ENCODE measurements at places on chromosomes 7 and 10.

DNA sequence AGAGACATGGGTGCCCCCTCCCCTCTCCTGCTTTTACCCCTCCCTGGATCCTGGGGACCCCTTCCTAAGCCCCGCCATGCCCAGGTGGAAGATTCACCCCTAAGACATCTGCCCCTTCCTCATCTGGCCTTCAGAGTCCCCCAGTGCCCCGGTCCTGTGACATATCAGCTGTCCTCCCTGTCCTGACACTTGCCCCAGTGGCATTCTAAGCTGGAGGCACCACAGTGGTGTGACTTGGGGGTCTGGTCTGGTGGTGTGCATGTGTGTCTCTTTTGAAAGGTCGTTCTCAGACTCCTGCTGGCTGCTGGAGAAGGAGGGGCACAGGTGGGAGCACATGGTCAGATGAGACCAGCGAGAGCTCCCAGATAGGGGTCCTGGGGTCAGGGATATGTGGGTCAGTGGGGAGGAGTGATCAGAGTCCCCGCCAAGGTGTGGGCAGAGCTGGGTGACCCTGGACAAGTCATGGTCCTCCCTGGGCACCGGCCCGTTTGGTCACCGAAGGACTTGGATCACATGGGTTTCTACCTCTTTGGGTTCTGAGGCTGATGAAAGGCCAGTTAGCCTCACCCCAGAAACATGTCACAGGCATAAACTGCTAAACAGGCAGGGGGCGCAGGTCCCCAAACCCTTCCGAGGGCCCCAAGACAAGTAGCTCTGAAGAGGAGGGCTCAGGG is 645 bp upstream of the TFR2 start:
- DNase-seq: no peak

- no peak for DNase-seq
These were observed 46.2 kb downstream of the MINDY4 start for GRCh38 chr7:30817371-30817767.

DNA sequence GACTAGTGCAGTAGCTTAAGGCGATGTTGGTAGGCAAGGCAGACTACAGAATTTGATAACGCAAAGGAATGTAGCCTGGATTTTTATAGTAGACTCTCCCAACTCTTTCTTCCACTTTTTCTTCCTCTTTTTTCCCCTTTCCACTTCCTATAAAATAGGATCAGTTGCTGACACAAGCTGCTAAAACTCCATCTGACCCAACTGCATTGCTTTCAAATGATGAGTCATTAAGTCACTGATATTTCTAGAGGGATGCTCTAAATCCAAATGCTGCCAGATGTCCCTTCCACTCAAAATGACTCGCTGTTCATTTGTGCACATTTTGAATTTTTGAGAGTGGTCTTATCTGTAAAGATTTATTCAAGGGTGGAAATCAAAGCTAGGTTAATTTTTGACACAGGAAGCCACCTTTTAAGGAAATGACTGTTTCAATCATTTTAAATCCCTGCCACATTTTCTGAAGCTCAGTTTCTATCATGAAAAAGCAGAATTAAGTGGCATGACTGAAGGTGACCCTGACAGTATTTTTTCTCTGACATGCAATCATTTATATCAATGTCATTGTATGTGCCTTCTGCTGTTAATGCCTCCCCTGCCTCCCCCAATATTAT is 25.8 kb upstream of the SFMBT2 start:
- no peak for DNase-seq

DNA sequence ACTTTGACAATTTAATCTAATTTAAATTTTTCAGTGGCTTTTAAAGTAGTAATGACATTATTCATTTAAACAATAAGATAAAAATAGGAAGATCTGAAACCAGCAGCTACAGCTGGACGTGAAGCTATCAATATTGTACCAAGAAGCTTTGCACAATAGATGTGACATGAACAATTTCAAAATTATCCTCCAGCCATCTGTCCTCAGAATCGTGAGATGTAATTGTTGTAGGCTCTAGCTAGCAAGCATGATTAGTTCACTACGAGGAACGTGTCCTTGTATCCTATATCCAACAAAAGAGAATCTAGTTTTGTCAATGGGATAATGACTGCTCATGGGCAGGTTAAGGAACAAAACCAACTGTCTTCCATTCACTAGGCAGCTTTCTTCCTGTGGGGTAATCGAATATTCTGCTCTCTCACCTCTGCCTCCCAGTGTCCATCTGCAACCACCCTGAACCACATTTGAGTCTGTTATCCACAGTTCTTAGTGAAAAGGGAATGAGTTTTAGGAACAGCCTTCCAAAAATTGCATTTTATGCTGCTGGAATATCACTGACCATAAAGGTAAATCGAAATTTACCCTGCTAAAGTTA is 247.3 kb downstream of the PARD3 start:
- no peak for DNase-seq

- no peak for DNase-seq
These were observed 88.8 kb downstream of the OAT start for GRCh38 chr10:124329941-124330340.

GRCh38 chr10:12945690-12946359 is 55.7 kb downstream of the CCDC3 start:
- DNase-seq: no peak

GRCh38 chr7:147579148-147579547 is 1011.4 kb upstream of the C7orf33 start:
- DNase-seq: no peak

GRCh38 chr7:27520815-27521790 is 141.6 kb downstream of the HIBADH start:
- no peak for DNase-seq
